ENCODE measurements at places on chromosomes 3 and 15.

- DNase-seq: no peak
Measured at GRCh38 chr3:114973536-114973935, 173.6 kb downstream of the ZBTB20 start.

GRCh38 chr15:52480990-52481389, 47.7 kb downstream of the MYO5A start:
- DNase-seq: no peak

DNA sequence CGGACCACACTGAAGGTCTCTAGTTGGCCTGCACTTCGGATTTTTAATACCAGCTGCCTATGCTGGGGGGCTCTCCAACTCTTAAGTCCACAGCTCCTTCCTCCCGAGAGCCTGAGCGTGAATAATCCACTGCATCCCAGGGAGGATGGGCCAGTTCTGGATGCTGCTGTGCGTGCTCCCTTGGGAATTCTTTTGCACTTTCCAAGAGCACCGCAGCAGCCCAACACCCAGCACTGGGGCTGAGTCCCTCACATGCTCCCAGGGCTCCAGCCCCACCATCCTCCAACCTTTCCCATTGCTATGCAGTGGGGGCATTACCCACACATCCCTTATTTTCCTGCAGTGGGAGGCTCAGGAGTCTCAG, 136.4 kb upstream of the IQSEC1 start:
- no peak for DNase-seq

- no peak for DNase-seq
Measured at GRCh38 chr15:70053716-70054229, 43.9 kb downstream of the TLE3 start.

GRCh38 chr3:190265796-190266195, 56.5 kb downstream of the CLDN1 start:
- no peak for DNase-seq

GRCh38 chr3:171809611-171809860, 747 bp downstream of the PLD1 start:
- DNase-seq: no peak

GRCh38 chr3:25339225-25339624, 88.8 kb upstream of the RARB start:
- no peak for DNase-seq

DNA sequence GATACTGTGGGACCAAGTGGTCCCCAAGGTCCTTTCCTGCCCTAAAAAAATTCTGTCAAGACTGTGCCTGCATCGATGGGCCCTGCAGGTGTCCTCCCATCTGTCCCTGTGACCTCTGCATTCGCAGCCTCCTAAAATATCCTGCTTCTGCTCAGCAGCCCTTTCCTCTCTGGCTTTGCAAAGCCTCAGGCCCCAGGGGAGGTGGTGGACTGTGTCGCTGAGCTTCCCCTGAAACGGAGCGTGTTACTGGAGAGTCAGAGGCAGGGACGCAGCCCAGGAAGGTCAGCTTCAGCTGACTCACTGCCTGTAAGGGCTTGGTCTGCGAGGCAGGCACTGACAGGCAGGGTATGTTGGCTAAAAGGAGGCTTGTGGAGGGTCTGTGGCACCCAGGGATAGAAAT, 110.0 kb downstream of the RAB11A start:
- DNase-seq: no peak

DNA sequence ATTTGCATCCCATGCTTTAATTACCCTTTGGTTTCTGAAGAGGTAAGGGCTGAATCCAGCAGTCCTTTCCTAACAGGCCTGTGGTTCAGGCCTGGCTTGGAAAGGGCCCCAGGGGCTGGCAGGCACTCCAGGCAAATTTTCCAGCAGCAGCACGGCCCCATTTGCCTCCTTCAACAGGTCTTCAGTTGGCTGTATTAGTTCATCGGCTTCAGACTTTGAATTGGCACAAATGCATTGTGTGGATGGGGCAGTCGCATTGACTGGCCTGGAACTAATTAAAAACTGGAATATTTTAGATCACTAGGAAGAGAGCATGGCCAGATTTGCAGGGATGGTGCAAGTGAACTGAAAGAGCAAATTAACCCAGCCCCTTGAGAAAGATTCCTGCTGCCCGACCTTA, 207.8 kb upstream of the MCTP2 start:
- DNase-seq: no peak

- no peak for DNase-seq
Measured at GRCh38 chr3:158863247-158863646, 61.4 kb downstream of the MFSD1 start.

GRCh38 chr3:133123636-133124035, 85.4 kb downstream of the TMEM108 start:
- DNase-seq: no peak

DNA sequence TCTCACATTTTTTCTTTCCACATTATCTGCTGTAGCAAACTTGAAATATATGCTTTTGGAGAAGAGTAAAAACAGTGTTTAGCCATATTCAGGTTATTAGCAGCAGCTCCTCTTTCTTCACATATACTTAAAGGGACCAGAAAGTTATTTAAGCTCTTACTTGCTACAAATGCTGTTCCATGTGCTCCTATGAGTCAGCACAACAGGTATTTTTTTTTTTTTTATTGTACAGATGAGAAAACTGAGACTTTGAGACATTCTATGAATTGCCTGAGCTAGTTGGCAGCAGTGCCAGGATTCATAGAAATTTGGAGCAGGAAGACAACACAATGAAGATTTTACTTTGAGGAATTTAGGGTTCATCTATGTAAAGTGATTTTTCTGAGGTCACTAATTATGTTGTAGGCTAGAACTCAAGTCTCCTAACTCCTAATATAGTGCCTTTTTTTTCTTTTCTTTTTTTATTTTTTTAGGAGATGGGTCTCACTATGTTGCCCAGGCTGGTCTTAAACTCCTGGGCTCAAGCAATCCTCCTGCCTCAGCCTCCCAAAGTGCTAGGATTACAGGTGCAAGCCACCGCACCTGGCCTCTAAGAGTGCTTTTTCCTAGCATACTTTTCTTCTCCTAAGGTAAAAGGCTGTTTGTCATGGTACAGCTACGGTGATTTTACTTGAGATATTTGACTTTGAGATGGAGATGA, 23.6 kb downstream of the SETD5 start:
- DNase-seq: no peak

DNA sequence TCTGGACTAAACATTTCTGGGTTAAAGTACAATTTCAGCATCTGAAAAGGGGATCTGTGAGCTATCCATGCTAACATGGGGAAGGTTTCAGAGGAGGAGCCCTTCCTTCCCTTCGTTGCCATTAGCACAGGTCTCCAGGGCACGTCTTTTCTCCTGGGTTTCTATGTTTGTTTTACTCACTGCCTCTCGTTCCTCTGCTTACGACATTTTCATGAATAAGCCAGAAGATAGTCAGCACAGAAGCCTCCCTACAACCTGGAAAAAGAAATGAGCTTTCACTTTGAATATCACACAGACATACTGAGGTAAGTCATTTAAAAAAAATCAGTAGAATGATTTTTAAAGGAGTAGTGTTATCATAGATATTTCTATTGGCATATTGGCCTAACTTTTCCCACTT, 117.2 kb upstream of the KCNMB2 start:
- no peak for DNase-seq

- DNase-seq: no peak
Measured at GRCh38 chr15:63035253-63035652, 7.3 kb upstream of the TPM1 start.

GRCh38 chr3:122916580-122916979, 111.0 kb downstream of the SEMA5B start:
- DNase-seq: no peak

DNA sequence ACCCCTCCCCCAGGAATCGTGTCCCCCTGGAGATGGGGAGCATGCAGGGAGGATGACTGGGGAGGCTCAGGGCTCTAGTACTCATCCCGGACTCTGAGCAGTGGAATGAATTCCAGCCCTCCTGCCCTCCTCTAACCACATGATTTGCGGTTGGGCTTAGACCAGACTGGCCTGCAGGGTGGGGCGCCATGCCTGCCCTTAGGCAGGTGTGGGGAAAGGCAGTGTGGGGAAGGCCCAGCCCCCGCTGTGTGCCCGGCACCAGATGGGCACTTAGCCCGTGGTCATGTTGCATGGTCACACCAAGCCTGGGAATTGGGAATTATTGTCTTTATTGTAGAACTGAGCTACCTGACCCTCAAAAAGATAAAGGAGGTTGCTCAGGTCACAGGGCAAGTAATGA, 283.8 kb downstream of the TLE3 start:
- no peak for DNase-seq

- DNase-seq: no peak
Measured at GRCh38 chr3:195123281-195123691, 147.7 kb downstream of the XXYLT1 start.

DNA sequence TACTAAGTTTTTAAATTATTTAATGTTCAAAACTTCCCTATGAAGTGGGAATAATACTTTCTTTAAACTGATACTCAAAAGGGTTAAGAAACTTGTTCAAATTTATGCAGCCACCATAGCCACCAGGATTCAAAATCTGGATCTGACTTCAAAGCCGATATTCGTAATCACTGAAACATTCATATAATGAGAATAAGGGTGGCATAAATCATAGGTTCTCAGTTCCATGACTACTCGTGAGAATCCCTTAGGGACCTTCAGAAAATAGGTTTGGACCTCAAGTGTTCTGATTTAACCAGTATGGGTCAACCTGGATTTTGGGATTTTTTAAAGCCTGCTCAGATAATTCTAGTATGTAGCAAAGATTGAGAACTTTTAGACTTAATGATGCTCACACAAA, 160.6 kb downstream of the RBMS3 start:
- DNase-seq: no peak
